Breast epithelium (tissue), 4 donors: ENCODE measurements at places on chromosomes 4 and X. TPM values are rescaled to one million over a fixed set of nuclear protein-coding genes. Genes with fewer than 3 reads are reported as not detected.

The LGI2 gene
- 1.2 TPM for total RNA-seq

DNA sequence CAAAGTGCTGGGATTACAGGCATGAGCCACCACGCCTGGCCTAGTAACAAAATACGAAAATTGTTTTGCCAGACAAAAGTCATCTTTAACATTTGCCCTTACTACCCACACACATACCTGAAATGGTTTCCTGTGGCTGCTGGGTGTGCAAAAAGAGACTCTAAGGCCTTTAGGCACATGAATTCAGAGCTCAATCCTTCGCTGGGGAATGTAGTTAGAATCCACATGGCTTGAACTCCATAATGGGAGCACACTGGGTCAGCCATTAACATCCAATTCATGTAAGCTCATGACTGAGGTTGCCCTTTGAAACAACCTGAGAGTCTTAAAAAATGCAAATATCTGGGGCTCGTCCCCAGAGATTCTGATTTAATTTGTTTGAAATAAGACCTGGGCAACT lies 87.8 kb downstream of the HPGD start:
- no peak for DNase-seq

The MAP7D2 gene
- 1.3 TPM for total RNA-seq

DNA sequence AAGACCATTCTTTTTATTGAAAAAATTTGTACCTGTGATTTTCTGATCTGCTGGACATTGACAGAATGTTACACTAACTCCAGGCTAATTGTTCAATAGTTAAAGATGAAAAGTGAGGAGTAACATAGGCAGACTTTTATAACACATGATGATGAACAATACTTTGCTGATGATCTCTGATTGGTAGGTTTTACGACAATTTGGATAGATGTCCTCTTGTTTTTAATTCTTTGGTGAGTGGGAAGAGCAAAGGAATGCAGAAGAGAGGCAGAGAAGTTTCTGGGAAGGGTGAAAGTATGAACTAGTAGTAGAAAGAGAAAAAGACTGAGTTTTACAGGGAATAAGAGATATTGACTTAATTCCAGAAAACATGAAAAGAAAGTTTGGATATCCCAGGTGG lies 267.3 kb upstream of the HAND2 start:
- no peak for DNase-seq

GRCh38 chrX:7088968-7089615 lies 58.4 kb upstream of the STS start:
- DNase-seq: no peak

The ANK2 gene
- total RNA-seq: 145 TPM

DNA sequence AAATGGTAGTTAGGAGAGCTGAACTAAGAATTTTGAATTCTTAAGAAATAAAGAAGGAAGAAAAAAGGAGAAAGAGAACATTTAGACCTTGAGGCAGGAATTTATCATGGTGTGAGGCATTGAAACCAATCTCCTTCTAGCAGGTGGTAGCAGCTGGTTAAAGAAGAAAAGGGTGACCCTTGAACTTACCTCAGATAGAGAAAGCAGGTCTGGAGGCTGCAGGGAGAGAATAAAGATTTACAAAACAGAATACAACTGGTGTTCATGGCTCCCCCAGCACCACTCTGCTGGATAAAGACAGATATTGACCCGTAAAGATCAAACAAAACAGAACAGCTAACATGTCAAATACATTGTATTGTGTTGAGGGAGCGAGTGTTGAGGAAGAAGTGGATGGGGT lies 56.0 kb downstream of the NCAPG start:
- DNase-seq: no peak

DNA sequence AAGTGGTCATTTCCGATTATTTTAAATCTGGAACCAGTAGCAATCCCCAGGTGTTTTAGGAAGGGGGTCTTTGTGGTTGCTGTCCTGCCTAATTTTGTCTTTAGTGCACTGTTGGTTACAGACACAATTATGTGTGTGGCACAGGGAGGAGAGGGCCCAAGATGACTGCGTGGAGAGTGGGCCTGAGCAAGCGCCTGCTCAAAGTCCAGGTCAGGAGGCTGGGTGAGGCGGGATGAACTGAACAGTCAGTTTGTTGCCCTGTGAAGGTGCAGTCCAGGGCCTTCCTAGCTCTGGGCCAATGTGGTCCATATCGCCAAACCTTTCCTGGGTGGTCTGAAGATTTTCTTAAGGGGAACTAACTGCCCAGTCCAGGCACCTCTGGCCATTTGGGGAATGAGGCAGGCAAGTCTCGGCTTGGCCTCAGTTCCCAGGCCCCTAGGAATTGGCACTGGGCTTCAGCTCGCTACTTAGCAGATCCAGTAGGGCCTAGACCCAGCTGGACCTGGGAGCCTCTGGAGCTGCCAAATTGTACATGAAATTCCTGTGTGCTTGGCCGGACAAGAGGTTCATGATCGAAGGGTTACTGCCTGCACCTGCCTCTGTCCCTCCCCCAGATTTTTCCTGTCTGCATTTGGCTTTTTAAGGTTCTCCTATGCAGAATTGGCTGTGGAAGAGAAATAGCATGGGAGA lies 47.6 kb downstream of the ANAPC4 start:
- no peak for DNase-seq

- DNase-seq: no peak
Observed at GRCh38 chr4:26296514-26296913, 24.3 kb upstream of the RBPJ start.

GRCh38 chr4:73589887-73590801 lies 30.1 kb downstream of the RASSF6 start:
- no peak for DNase-seq

The CENPU gene
- total RNA-seq: 4.3 TPM

- no peak for DNase-seq
Observed at GRCh38 chr4:143347484-143348111, 10.9 kb downstream of the GAB1 start.

The MTMR8 gene
- 0.96 TPM for total RNA-seq

The CENPI gene
- total RNA-seq: 1.4 TPM

The APLN gene
- total RNA-seq: 5.9 TPM

- DNase-seq: no peak
Observed at GRCh38 chr4:83297548-83298260, 13.1 kb upstream of the COQ2 start.

DNA sequence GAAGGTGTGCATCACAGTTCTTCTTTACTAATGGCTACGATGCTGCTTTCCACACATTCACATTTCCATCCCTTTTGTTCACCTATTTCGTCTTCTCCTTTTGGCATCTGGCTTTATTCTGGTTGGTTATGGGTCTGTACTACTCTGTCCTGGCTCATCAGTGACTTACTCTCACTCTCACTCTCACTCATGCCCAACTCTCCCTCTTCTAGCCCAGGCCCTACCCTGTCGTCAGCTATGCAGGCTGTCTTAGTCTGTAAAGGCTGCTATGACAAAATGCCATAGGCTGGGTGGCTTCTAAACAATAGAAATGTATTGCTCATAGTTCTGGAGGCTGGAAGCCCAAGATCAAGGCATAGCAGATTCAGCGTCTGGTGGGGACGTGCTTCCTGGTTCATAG lies 105.6 kb upstream of the PUDP start:
- no peak for DNase-seq

The XG gene
- total RNA-seq: 0.59 TPM

DNA sequence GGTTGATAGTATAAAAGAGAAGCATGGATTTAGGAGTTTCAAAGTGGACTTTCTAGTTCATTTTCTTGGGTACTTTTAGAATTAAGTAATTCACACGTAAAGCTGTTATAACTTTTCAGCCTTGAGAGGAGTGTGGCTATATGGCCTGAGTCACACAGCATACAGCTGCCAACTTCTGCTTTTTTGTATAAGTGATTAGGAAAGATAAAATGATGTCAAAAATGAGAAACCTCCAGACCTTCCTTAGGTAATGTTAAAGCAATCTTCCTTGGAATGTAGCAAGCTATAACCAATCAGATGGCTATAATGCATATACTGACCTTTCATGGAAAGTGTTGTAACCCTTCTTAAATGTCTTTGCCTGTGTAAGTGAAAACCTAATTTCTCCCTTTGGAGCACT lies 39.2 kb downstream of the RAB40AL start:
- no peak for DNase-seq

DNA sequence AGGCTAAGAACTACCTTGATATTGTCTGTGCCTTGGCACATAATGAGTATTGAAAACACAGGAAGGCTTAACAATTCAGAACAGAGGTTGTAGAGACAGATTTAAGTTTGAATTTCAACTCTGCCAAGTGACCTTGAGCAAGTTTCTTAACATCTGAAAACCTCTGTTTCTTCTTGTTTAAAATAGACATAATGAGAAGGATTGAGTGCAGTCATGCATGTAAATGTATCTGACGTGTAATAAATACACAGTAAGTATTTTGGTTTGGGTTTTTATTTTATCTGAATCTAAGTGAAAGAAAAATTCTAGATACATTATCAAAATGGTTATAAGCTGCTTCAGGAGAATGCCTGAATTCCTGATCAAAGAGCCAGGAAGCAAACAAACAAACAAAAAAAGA lies 111.9 kb downstream of the ANXA5 start:
- no peak for DNase-seq
